Left lung (tissue), 14 donors: ENCODE measurements at places on chromosomes 5 and 9. TPM values are rescaled to one million over a fixed set of nuclear protein-coding genes. Genes with fewer than 3 reads are reported as not detected.

Gene ANKRD18A
- total RNA-seq = 5.4 TPM

Gene S1PR3
- 6.9 TPM for total RNA-seq

Gene PJA2
- total RNA-seq = 81.4 TPM

Gene ITK
- 1.8 TPM for total RNA-seq

Gene AMBP
- not detected for total RNA-seq

Gene PRR7
- total RNA-seq = 4.1 TPM

Gene NDFIP1
- 76.5 TPM for total RNA-seq

Gene SV2C
- total RNA-seq = 0.37 TPM

Gene ZFP62
- 22.1 TPM for total RNA-seq

Gene SEMA5A
- total RNA-seq = 18.2 TPM

Gene ADRA1B
- 1.5 TPM for total RNA-seq

Gene LECT2
- not detected for total RNA-seq

Gene AMACR
- total RNA-seq = 24.3 TPM

GRCh38 chr5:168766426-168766700 lies 187.2 kb upstream of the PANK3 start:
- no peak for DNase-seq

GRCh38 chr9:137669261-137669672 lies 50.5 kb downstream of the EHMT1 start:
- no peak for DNase-seq

DNA sequence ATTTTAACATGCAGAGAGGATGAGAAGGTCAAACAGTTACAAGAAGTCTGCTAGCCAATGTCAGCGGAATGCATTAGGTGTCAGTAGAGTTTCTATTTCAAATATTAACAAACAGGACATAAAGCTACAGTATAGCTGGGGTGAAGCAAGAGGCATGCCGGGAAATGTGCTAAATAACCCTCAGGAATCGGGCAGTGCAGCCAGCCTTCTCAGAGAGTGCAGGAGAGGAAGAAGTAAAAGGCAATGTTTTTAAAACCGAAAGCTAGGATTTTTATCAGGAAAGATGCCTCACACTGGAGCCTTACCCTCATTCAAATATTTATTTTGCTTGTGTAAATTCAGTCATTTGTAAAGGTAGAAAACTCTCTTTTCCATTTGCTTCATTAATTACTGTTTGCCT lies 59.1 kb upstream of the SH3GL2 start:
- peak; percentile 29 for DNase-seq

GRCh38 chr5:91434348-91434747 lies 51.2 kb upstream of the ARRDC3 start:
- DNase-seq = no peak

GRCh38 chr9:137989999-137990715 lies 112.6 kb downstream of the CACNA1B start:
- DNase-seq = no peak

DNA sequence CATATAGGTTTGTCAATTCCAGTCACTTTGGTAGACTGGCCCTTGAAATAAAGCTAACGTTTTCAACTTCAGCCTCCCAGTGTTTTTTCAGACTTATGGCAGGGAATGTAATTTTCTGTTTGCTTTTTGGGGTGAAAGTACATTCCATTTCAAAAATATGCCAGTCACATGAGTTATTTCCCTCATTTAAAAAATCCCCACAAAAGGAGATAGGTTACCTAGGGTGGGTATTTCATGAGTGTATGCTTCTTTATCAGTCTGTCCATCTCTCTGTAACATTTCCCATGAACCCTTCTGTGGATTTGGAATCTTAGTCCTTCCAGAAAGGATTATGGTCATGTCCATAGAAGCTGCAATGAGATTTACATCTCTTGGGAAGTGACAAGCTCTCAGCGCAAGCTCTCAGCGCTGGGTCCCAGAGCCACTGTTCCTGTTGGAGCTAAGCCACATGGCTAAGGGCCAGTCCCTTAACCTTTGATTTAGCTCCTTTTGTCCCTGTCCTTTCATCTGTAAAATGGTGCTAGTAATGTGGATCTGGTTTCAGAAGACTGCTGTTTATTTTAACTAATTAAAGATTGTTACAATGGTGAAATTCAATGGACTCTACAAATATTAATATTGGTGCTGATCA lies 294.9 kb downstream of the NR3C1 start:
- DNase-seq = peak; percentile 47

GRCh38 chr9:105880517-105880916 lies 186.2 kb downstream of the TMEM38B start:
- no peak for DNase-seq

DNA sequence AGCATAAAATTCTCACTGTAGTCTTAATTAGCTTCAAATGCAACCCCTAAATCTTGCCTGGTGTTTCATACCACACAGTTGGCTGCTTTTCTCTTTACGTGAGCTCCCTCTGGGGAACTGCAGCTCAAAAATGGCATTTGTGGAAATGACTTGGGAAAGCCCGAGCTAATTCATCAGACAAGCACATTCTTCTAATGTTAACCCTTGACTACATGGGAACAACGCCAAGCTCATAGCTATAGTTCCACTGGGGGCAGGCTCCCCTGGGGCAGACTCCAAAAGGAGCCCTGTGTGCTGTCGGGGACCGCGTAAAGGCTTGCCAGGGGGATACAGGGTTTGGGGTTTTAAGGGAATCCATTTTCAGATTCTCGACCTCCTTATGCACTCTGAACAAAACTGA lies 301.4 kb upstream of the DAP start:
- no peak for DNase-seq

- DNase-seq = peak; percentile 82
Observed at GRCh38 chr5:141878186-141878710, at the start of gene PCDH1. PCDH1 (minus strand) TSS chr5:141878410; CDS start chr5:141878262, 148 bp downstream.

DNA sequence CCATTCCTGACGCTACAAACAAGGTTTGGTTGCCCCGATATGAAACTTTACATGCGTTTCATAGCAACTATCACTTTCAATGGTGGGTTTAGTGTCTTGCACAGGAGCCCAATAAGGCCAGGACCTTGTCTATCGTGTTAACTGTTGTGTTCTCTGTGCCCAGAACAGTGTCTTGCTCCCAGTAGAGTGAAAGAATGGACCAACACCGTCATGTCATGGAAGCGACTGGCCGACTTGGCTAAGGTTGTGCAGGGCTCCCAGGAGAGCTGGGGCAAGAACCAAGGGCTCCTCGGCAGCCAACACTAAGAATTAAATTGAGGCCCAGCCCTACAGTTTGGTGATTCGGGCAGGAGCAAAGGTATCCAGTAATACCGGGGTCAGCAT lies 498 bp upstream of the ARHGEF37 start:
- DNase-seq = no peak

- no peak for DNase-seq
Observed at GRCh38 chr5:27682600-27682999, 644.2 kb upstream of the CDH9 start.

- DNase-seq = no peak
Observed at GRCh38 chr5:4309026-4309425, 713.4 kb downstream of the IRX1 start.

DNA sequence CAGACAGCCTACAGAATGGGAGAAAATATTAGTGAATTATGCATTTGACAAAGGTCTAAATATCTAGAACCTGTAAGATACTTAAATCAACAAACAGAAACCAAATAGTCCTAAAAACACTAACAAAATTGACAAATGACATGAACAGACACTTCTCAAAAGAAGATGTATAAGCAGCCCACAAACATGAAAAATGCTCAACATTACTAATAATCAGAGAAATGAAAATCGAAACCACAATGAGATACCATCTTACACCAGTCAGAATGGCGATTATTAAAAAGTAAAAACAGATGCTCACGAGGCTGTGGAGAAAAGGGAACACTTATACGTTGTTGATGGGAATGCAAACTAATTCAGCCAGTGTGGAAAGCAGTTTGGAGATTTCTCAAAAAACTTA lies 1186.8 kb downstream of the DTWD2 start:
- no peak for DNase-seq

GRCh38 chr5:79130781-79131180 lies 19.2 kb downstream of the BHMT start:
- no peak for DNase-seq

- DNase-seq = no peak
Observed at GRCh38 chr9:134832471-134832870, 48.1 kb upstream of the FCN2 start.

DNA sequence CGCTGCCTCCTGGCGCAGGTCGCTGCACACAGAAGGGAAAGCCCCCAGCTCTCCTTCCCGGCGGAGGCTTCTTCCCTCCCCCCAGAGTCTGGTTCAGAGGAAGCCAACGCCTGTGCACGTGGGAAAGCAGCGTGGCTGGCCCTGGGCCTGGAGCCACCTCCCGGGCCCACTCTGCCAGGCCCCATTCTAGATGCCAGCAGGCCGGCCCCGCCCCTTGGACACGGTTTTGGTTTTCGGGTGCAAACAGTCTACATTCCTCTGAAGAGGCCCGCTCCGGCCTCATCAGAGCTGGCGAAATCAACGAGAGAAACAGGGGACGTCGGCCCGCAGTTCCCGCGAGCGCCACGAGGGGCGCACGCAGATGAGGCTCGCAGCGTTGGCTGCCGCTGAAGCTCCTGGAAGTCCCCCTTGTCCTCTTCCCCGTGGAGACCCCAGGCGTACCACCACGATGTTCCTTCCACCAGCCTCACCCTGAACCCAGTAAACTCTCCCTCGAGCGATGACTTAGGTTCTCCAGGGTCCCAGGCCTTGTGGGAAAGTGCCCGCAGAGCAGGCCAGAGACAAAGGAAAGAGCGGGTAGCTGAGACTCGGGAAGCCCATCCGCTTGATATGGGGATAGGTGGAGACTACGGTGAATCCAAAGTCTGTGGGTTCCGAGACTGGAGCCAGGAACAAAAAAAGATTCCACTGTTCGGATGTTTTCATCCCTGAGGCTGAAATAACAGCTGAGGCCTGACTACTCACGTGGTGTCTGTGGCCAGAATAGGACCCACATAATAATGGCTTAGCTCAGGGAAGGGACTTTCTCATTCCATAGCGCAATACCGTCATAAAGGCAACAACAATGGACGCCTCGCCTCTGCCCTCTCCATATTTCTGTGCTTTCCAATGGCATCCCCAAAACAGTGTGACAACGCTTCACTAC lies 64.2 kb downstream of the KLF4 start:
- DNase-seq = peak; percentile 91

- DNase-seq = no peak
Observed at GRCh38 chr5:172801179-172801671, 30.2 kb upstream of the DUSP1 start.

GRCh38 chr9:76662476-76663281 lies 101.6 kb upstream of the PCA3 start:
- no peak for DNase-seq

DNA sequence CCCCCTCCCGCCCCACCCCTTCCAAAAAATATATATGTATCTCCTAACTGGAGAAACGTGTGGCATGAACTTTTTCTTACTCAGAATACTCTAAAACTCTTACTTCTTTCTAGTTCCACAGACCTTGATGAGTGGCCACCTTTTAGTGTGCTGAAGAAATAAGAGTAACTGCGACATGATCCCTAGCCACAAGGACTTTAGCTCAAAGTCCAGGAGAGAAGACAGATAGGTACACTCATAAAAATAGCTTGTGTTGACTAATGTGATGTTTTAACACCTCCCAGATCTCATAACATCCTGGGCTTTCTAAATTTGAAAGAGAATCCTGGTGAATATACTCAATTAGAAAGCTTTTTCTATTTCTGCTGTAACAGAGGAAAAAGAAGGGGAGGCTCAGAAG lies 1005.0 kb upstream of the DMAC1 start:
- DNase-seq = no peak

DNA sequence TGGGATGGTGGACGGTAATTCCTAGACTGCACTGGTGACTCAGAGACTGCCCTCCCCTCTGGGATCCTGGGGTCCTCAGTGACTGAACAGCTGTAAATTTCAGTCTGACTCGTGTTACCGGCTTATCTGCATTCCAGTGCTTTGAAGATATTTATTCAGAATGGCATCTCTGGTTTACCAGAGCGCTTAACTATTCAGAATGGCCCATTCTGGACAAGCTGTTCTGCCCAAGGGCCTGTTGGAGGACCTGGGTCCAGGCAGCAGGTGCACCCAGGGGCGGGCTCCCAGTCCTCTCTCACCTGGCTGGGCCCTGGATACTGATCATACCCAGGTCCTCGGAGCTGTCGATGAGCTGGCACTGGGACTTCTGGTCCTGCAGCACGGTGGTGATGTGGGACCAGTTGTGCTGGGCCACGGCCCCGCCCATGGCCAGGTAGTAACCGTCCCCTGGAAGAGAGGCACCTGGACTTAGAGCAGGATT lies 48.0 kb downstream of the SARDH start:
- DNase-seq = peak; percentile 70

- no peak for DNase-seq
Observed at GRCh38 chr9:77417566-77417965, 230.6 kb downstream of the GNA14 start.

- DNase-seq = no peak
Observed at GRCh38 chr9:136925414-136926153, 19.0 kb downstream of the FBXW5 start.

GRCh38 chr9:118271331-118271730 lies 567.1 kb downstream of the TLR4 start:
- DNase-seq = peak; percentile 10

- DNase-seq = no peak
Observed at GRCh38 chr9:2984491-2984890, 140.6 kb upstream of the PUM3 start.

- no peak for DNase-seq
Observed at GRCh38 chr9:95000821-95001220, 274.3 kb downstream of the AOPEP start.

DNA sequence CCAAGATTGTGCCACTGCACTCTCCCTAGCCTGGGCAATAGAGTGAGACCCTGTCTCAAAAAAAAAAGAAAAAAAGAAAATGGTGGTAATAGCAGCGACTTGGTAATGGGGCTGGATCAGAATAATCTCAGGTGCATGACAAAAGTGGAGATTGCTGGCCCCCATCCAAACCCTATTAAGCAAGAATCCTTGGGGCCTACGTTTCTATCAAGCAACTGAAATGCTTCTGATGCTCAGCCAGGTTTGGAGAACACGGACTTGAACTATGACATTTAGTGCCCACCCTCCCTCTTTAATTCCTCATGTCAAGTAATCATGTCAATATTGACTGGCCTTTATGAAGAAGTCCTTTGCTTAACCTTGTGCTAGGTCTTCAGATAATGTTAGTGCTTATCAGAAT lies 6.6 kb downstream of the C5orf52 start:
- peak; percentile 60 for DNase-seq

DNA sequence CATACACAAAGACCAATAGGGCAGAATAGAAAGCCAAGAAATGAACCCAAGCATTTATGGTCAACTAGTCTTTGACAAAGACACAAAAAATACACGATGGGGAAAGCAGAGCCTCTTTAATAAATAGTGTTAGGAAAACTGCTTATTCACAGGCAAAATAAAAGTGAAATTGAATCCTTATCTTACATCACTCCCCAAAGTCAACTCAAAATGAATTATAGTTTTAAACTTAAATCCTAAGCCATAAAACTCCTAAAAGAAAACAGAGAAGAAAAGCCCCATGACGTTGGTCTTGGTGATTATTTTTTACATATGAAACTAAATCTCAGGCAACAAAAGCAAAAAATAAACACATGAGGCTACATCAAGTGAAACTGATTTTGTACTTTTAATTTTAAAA lies 46.8 kb downstream of the CHSY3 start:
- DNase-seq = no peak

GRCh38 chr9:38641985-38642864 lies 21.8 kb upstream of the ANKRD18A start:
- peak; percentile 57 for DNase-seq
